ENCODE measurements at places on chromosomes 12 and 14.
A peak's percentile ranks its signal among the peaks of the same experiment; 100 is the strongest.

- DNase-seq, result no peak
These were observed 16.5 kb downstream of the MYO1A start for GRCh38 chr12:57033431-57033830.

GRCh38 chr12:79954037-79954610 is 19.2 kb upstream of the PPP1R12A start:
- DNase-seq, result no peak

DNA sequence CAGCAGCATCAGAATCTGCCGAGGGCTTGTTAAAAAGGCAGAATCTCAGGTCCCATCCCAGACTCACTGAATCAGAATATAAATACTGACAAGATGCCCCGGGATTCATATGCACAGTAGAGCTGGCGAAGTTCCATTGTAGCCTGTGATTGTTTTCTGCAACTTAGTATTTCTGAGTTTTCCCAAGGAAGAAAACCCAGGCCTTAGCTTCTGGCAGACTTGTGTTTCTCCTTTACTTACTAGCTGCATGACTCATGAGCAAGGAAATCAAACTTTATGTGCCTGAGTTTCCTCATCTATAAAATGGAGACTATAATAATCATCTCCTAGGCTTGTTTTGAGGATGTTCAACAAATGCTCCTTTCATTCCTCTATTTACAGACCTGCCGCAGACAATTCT is 278.5 kb upstream of the PLEKHG7 start:
- DNase-seq, result peak; percentile 22

- DNase-seq, result no peak
These were observed 669 bp upstream of the KCNK13 start for GRCh38 chr14:90060965-90061684.

DNA sequence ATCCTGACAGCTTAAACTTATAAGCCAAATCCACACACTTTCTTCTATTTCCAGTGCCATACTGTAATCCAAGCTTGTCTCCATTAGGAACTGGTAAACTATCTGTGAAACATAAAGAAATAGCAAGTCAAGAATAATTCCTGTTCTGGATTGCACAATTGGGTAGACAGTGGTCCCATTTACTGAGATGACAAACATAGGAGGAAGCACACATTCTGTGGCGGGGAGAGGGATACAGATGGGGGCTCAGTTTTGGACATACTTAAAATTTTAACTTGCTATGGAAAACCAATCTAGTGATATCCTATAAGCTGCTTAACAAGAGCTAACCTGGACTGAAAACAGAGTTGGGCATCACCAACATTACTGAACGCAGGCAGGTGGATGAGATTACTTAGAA is 16.3 kb downstream of the MAP4K5 start:
- DNase-seq, result no peak

DNA sequence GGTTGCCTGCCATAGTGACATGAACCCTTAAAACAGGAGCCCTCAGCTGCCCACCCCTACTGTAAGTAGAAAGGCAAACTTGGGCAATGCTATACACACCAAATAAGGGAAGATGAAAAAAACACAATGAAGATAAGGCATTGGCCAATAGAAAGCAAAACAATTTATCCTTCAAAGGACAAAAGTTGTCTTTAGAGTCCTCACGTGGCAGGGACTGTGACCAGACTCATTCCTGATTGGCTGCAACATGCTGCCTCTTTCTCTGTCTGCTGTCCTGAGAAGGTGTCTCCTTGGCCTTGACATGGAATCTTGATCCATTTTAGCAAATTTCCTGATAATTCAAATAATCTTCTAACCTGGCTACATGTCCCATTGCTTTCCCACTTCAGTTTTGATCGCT is 131.9 kb downstream of the GPR135 start:
- DNase-seq, result no peak

GRCh38 chr12:110179291-110179690 is 55.1 kb downstream of the IFT81 start:
- DNase-seq, result peak; percentile 32

DNA sequence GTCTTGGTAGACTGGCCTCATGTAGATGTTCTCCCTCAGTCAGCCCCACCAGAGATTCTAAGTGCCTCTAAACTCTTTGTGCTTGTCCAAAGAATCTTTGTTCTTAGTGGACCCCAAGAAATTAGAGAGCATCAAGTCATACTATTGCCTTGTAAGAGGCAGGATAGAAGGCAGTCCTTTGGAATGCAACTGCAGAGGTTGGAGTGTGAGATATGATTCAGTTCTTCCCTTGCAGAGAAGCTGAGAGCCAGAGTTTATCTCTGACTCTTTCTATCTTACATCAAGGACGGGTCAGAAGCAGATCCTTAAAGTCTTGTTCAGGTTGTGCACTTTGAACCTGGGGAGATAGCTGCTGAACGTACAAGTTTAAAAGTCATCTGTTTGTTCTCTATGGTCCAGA is 21.1 kb downstream of the TMX1 start:
- no peak for DNase-seq

GRCh38 chr14:64337888-64338615 is 43.9 kb upstream of the ESR2 start:
- peak; percentile 28 for DNase-seq

- no peak for DNase-seq
These were observed 24.2 kb downstream of the NINJ2 start for GRCh38 chr12:638953-639557.

All from GM04504 (cell line).